DMS 273 treated with DMSO at 0.1 percent for 48 hours (cell line): ENCODE measurements at places on chromosomes 5 and 9.

DNA sequence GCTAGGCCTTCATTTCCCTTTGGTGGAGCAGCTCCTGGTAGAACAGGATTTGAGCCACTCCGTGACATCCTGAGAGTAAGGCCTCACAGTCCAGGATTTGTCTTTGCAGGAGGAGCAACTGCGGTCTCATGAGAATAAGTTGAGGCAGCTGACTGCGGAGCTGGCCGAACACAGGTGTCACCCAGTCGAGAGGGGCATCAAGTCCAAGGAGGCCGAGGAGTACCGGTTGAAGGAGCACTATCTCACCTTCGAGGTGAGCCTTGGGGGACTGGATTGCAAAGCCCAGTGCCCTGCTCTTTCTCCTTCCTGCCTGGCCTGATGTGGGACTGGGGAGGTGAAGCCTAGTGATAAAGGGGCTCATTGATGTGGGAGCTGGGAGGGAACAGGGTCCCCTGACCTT, 44.3 kb downstream of the PSD2 start:
- no peak for DNase-seq

DNA sequence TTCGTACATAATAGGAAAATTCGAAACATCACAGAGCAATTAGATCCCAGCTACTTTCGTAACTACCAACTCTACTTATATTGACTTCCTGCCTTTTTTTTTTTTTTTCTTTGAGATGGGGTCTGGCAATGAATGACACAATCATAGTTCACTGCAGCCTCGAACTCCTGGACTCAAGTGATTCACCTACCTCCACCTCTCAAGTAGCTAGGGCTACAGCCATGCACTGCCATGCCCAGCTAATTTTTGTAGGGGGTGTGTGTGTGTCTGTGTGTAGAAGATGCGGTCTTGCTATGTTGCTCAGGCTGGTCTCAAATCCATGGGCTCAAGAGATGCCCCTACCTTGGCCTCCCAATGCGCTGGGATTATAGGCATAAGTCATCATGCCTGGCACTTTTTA, 5.8 kb upstream of the PAIP2 start:
- DNase-seq = no peak

DNA sequence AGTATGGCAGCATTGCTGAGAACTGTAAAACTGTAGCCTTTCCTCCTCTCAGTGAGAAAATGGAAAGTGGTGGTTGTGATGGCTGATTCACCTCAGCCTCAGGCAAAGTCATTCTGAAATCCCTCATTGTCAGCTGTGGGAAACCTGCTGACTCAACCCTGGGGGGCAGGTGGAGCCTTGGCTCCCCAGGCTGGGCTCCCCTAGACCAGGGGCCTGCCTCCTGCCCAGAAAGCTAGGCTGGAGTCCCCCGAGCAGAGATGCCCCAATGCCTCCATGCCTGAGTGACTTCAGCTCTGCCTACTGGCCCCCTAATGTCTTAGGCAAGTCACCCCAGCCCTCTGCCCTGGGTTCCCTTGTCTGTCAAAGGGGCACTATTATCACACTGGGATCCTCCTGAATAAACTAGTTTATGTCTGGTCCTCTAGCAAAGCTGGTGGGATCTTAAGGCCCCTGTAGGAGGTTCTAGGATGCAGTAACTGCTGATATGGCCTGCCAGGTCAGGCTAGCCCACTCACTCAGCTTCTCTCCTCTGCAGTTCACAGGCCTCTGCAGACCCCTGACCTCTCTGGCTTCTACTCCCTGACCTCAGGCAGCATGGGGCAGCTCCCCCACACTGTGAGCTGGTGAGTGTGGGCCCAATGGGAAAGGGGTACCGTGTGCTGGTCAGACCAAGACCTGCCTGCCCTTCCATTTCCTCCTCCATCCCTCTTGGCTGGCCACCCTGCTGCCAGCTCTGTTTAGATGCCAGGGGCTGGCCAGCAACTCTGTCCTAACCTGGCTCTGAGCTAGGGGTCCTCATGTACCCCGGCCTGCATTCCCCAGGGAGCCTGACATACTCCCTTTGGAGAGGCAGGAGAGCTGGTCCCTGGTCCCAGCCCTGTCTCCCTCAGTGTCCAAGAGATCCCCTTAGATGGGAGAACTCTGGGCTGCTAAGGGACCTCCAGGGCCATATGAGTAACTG, 24.2 kb downstream of the TCF7 start:
- DNase-seq = no peak

- no peak for DNase-seq
Measured at GRCh38 chr5:102762095-102762534, 7.0 kb downstream of the PAM start.

DNA sequence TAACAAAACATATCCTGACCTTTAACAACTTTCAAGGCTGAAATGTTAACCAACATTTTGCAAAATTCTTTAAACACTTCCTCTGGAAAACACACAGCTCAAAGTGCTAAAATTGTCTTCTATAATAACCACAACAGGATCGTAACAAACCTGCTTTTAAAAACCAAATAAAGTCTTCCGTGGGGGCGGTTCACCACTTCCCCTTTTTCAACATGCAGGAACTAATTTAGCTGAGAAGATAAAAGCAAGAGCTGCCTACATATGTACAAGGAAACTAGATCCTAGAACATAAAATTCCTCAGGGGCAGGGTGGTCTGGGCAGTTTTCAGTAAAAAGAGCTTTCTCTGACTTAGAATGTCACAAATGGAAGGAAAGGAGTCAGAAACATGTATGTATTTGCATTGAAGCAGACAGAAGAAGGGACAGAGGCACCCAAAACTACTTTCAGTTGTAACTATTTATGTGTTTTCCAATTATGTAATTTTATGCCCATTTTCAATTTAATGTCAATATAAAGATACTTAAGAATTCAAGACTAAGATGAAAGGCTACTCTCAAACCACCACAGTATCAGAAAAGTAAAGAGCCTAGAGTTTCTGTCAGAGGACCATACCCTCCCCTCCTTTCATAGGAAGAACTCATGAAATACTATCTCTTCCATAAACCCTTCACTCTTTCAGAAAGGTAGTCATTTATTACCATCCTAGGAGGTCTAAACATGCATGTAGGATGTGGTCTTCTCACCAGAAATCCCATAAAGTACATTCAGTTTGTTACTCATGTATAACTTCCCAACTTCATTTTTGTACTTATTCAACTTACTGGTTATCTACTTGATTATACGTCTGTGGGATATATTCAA, 185.9 kb upstream of the RASA1 start:
- DNase-seq = no peak

DNA sequence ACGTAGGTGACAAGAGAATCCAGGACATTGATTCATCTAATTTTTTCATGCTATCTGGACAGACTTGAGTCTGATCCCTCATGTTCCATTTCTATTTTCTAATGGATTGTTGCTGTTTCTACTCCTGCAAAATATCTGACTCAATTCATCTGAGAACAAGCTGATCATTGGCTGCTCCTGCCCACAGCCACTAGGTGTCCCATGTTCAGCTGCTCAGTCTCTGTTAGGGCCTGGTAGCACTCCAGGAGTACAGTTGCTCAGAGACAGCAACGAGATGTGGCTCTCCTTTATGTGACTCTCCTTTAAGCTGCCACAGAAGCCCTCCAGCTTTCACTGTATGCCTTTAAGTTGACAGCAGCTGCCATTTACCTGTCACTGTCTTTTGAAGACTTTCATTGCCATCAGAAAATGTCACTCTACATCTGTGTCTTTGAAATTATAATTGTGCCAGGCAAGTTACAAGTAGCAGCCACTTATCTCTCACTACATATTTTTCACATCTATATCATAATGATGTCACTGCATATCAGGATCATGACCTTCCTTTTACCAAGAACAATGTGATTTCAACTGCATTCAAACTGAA, 1944.2 kb upstream of the NUDT12 start:
- DNase-seq = no peak
